Cortex of kidney (tissue), 1 donor: ENCODE measurements at places on chromosomes 11 and 22.

DNA sequence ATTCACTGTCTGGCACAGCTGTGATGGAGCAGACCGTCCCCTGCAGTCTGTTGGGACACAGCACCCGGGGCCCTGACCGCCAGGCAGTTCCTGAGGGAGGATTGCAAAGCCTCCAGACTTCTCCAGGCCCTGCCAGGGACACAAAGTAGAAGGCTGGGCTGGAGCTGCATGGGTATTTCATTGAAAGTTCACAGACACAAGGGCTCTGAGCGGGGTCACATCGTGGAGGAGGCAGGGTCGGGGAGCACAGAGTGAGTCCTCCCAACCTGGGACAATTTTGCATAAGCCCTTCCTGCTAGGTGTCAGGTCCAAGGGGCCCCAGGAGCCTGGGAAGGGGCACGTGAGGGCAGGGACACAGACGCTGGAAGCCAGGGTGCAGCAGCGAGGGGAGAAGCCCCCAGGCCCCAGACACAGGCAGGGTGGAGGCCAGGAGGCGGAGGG lies 15.7 kb downstream of the IFITM10 start:
- no peak for DNase-seq

- no peak for DNase-seq
These were observed 123.2 kb upstream of the SORL1-AS1 start for GRCh38 chr11:121575963-121576290.

- DNase-seq = no peak
These were observed 705 bp downstream of the CLDN5 start for GRCh38 chr22:19523240-19524169.

DNA sequence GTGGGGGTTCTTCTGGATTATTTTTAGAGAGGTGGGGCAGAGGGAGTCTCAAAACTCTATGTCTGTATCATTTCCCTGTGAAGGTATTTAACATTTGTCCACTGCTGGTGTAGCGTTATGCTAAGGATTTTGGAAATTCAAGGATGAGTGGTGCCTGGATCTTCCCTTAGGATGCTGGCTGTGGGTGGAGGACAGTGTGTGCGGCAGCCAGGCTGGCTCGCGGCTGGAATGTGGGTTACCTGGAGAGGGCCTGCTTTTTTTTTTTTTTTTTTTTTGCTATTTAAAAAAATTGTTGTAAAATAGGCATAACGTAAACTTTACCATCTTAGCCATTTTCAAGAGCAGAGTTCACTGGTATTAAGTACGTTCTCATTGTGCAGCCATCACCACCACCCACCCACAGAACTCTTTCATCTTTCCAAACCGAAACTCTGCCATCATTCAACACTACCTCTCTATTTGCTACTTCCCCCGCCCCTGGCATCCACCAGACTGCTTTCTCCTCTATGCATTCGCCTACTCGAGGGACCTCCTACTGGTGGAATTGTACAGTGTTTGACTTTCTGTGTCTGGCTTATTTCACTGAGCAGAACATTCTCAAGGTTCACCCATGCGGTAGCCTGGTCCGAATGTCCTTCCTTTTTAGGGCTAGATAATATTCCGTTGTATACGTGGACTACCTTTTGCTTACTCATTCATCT lies 67.1 kb downstream of the PARVB start:
- DNase-seq = no peak

- no peak for DNase-seq
These were observed 42.6 kb upstream of the SMCO4 start for GRCh38 chr11:93585758-93586157.

DNA sequence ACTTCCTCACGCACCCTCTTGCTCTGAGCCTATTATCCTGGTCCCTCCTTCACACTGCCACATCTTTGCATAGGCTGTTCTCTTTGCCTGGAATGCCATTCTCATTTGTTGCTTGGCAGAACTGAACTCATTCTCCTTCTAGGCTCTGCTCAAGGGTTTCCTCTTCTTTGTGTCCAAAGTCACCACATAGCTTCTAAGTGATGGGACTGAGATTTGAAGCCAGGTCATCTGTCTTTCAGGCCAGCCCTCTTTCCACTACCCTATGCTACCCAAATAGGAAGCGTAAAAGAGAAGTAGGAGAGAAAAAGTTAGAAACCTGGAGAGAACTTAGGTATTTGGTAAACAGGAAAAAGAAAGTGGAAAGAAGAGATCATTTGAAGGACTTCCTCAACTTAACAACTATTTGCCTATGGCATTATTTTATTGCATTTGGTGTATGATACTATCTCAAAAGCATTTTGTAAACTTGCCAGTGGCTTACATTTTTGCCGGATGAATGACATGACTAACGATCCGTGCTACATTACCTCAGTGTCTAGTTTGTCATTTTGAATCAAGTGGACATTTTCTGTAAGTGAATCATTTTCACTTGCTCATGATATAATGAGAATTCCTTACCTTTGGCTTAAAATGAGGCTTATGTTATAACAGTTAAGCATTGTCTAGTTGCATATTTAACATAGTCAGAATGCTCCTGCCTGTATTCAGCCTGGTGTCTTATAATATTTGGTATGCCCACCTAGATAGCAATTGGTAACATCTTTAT lies 18.5 kb downstream of the NF2 start:
- DNase-seq = no peak

GRCh38 chr11:60989093-60989650 lies 17.7 kb downstream of the CD6 start:
- DNase-seq = no peak

DNA sequence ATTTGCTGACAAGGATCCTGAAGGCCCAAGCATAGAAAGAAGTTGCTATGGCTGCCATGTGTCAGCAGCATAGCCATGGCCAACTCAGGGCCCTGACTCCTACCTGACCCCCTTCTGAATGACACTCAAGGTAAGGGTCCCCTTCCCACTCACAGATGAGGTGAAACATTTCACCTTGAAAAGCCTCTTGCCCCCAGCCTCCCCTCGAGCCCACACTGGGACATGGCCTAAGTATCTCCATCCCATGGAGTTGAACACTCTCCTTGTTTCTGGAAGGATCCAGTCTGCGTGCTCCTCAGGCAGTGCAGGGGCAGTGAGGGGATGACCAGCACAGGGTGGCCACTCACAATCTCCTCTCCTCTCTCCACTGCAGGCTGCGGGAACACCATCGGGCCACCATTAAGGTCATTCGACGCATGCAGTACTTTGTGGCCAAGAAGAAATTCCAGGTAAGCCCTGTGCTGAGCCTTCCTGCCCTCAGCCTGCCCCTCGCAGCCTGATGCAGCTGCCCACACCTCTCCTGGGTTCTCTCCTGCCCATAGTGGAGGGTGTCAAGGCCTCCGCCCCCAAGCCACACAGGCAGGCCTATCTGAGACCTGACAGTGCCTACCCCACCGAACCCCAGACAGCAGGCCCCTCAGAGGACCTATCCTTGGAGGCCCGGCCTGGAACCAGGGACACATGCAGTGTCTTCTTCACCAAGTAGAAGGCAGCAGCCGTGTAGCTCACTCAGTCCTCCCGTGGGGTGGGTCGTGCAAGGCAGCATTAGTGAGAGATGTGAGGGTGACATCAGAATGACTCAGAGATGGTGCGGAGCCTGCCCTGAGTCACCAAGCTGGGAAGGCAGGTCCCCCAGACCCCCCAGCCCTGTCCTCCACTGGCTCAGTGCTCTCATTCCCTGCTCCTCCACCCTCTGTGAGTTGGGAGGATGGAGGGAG lies 68.9 kb upstream of the KCNQ1OT1 start:
- DNase-seq = no peak

- no peak for DNase-seq
These were observed 431.8 kb upstream of the FAT3 start for GRCh38 chr11:91792779-91793262.

DNA sequence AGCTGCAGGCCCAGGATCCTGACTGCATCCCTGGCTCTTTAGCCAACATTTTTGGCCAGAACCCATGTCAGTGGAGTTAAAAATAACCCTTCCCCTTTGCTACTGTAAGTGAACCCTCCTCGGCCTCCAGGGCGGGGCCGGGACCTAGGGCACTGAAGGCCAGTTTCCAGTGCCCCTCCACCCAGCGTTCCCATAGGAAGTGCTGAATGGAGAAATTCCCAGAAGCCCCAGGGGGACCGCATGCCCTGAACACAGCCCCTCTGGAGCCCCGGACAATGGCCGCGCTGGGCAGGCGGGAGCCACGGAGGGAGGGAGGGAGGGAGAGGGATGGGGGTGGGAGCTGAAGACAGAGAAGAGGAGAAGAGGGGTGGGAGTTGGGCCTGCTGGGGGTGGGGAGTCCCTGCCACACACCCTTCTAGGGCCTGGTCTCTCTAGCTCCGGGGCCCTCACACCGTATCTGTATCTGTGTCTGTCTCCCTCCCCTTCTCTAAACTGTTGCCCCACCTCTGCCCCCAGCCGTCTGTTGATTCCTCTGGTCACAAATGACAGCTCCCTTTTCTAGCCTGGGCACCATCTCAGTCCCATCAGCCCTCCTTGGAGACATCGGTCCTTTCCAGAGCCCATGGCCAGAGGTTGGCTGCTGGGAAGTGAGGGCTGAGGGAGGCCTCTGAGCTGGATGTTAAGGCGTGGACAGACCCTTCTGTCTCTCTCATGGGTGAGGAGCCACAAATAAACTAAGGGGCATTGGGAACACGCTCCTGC lies 10.9 kb downstream of the PDGFB start:
- no peak for DNase-seq

DNA sequence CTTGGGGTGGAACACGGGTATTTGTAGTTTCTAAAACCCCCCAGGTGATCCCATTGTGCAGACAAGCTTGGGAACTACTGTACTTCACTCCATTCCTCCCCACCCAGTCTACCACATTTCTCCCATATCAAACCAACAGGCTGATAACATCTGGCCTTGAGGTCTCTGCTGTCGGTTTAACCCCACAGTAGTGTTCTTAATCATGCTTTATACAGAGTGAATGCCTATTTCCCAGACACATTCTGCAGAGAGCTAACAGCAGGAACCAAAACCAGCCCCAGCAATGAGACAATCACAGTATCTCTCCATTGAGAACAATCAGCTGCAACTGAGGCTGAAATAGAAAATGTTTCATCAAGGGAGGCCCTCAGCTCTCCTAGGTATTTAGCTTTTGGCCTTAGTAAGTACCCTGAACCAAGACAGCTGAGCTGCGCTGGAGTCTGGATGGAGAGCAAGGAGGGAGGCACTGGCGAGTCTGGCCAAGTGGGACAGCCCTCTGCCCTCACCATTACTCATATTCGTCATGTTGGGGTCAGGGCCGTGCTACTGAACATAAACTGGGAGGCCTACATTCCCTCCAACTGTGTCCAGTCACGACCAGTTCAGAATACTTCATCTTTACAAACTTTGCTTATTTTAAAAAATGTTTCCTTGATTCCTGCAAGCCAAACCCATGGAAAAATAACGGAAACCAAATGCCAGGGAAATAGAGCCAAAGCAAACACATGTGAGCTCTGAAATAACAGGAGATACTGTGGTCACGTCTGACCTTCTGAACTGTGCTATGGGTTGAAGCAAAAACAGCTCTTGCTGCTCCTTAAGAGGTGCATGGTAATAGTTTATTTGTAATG lies 81.0 kb downstream of the CCDC34 start:
- DNase-seq = no peak

DNA sequence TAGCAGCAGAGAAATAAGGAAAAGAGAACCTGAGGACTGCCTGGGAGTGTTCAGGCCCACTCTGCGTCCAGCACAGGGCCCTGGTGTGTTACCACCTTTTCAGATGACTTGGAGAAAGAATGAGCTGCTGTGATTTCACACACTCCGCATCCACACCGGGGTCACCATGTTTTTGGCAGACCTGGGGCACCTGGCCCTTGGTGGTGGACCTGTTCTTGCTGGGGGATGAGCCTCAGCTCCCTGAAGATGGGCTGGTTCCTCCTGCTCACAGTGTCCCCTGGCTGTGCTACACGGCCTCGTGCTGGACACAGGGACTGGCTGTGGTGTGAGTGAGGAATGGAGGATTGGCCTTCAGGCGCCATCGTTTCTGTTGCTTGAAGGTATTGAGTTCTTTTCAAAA lies 1381.4 kb downstream of the TBC1D22A start:
- DNase-seq = no peak
